ENCODE measurements at places on chromosomes 5 and 9.

DNA sequence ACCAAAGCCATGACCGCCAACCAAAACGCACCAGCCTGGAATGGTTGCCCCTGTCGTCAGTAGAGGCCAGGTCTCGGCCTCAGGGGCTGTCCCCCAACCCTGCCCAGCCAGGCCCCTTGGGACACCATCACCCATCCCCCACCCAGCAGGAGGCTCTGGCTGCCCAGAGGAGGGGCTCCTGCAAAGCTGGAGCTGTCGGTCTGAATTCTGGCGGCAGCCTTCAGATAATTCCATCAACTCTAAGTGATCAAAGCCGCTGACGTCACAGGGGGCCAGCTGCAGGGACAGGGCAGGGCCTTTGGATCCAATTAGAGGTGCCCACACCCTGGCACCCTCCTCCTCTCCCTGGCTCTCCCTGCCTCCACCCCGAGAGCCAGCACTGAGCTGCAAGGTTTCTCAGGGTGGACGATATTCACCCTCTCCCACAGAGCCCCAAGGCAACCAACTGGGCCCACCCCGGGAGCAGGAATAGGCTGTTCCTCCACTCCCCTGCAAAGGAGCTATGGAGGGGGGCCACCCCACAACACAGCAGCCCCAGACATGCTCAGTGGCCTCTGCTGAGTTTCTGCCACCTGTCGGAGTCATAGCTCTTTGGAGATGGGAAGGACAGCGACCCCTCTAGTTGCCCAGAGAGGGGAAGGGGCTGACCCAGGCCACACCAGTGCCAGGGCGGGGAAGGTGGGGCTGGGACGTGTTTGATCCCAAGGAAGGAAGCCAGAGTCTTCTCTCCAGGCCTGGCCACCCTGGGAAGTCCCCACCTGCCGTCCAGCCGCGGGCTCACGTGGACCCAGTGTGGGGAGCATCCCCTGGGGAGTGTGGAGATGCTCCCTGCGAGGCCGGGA is 78.4 kb downstream of the NTNG2 start:
- DNase-seq, result no peak

DNA sequence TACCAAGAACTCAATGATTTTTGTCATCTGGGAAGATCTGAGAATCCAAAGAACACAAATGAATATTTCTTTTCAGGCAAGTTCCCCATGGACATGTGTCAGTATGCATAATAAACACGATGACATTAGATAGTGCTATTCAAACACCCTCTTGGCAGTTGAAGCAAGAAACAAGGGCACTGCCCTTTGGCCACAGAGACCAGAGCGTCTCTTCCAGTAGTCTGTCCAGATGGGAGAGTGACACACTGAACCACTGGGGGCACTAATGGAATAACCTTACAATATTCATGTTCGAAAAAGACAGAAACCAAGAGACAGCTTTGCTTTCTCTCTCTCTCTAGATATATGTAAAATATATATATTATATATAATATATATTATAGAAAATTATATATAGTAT is 301.9 kb downstream of the CTNND2 start:
- no peak for DNase-seq

- no peak for DNase-seq
These were observed 9.5 kb downstream of the FBXO10 start for GRCh38 chr9:37566716-37567115.

DNA sequence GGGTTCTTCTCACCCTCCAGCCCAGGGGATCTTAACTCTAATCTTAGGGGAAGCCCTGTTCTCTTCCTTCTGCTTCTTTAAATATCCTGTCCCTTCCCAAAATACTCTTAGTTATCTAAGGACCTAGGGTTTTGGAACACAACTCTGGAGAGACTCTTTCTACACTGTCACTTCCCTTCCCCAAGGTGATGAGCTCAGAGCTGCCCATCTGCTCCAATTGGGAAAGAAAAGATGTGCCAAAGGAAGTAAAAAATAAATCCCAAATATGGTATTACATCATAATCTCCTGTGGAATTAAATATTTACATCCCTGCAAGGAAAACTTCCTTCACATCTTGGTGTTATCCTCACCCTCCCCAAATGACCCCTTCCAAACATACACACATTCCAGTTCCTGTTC is 291.2 kb downstream of the EPB41L4A start:
- DNase-seq, result no peak

DNA sequence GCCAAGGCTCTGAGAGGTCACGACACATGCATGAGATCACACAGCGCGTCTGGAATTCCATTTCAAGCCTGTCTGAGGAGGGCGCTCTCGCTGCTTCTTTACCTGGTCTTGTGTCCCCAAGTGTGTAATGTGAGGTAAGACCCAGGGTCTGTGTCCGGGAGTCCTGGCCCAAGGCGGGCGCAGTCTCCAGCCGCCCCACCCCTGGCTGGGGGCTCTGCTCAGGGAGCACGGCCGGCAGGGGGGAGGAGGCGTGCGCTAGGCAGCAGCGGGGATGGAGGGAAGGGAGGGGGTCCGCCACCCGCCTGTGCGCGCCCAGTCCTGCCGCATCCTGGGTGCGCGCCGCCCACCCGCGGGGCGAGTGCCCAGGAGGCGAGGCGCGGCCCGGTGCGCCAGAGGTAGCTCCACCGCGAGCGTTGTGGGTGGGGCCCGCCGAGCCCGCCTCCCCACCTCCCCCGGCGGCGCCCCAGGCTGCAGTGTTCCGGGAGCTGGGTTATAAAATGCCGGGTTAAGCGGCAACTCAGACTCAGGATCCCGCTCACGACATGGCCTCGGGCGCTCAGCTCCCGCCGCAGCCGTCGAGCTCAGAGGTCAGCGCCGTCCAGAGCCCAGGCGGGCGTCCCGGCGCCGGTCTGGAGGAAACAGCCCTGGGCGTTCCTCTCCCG is at the start of gene CCNI2:
CCNI2 (plus strand) TSS at position 473 of the 662 bp plus-strand sequence; CDS start at position 543, 70 bp downstream.
- peak; percentile 66 for DNase-seq

DNA sequence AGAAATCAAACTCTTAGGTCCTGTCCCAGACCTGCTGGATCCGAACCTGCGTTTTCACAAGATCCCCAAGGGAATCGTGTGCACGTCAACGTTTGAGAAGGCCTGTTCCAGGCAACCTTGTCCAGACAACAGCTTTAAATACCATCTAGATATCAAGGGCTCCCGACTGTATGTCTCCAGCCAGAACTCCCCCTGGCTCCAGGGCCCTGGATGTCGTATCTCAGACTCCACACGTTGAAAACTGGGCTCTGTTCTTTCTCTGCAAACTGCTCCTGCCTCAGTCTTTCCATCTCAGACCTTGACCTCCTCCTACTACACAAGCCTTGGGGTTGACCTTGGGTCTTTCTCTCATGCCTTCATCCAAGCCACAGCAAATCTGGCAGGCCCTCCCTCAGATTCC is 5.8 kb upstream of the ENG start:
- DNase-seq, result no peak

- no peak for DNase-seq
These were observed 5.4 kb downstream of the GDA start for GRCh38 chr9:72154468-72155285.

GRCh38 chr5:151956725-151957124 is 32.1 kb upstream of the GLRA1 start:
- DNase-seq, result no peak

GRCh38 chr9:133009906-133010582 is 20.8 kb upstream of the GTF3C5 start:
- no peak for DNase-seq

DNA sequence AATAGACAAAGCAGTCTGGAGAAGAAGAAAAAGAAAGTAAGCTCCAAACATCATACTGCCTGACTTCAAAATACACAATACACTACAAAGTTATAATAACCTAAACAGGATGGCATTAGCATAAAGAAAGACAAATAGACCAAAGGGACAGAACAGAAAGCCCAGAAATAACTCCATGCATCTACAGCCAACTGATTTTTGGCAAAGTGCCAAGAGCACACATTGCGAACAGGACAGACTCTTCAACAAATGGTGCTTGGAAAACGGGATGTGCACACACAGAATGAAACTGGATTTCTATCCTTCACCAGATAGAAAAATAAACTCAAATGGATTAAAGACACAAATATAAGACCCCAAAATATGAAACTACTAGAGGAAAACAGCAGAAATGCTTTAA is 66.6 kb upstream of the SPATA31E1 start:
- no peak for DNase-seq

DNA sequence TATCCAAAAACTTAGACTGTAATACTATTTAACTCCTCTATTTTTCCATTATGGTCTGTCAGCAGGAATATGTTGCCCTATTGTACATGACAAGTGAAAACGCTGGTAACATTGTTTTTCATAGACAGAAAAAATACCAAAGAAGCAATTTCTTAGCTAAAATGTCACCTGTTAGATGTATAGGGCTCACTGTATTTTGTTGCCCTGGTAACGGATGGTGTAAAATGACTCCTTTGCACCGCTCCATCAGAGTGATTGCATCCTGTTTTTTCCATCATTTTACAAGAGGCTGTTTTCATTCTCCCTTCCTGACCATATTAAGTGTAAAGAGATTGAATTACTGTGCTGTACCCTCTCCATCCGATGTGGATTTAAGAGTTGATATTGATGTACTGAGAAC is 460.1 kb upstream of the TLE4 start:
- DNase-seq, result no peak

DNA sequence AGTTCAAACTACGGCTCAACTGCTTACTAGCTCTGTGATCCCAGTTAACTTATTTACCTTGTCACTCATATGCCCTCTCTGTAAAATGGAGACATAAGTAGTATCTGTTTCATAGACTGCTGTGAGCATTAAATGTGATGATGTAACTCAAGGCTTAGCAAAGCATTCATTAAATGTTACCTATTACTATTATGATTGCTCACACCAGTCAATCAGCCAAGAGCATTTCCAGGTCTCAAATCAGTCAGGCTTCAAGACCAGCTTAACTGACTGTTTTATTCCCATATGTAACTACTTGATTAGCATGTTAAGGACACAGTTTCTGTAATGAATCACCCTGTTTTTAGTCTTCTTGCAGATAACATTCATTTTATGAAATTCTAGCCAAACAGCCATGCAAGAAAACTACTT is 413.3 kb downstream of the MLLT3 start:
- DNase-seq, result no peak

- DNase-seq, result no peak
These were observed 567.6 kb upstream of the ADAMTS16 start for GRCh38 chr5:4572311-4573100.

- DNase-seq, result no peak
These were observed 166.2 kb downstream of the NTRK2 start for GRCh38 chr9:84835745-84836144.

GRCh38 chr9:82281066-82281465 is 292.5 kb downstream of the SPATA31D1 start:
- DNase-seq, result no peak

- no peak for DNase-seq
These were observed 213.0 kb upstream of the TARS1 start for GRCh38 chr5:33227746-33228145.

DNA sequence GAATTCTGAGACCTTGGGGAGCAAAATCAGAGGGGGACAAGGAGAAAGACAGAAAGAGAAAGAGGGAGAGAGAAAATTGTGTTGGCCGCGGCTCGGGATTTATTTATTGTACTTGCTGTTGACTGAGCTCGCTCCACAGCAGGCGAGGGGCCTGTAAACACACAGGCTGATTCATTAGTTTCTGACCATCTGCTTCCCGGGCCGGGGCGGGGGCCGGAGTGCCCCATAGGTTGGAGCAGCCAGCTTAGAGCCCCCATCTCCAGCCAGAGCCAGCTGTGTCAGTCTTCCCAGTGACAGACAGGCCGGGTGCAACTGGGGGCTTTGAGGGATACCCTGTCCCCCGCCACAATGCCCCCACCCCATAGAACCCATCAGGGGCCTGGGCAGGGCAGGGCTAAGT is 30.9 kb downstream of the NTNG2 start:
- no peak for DNase-seq

DNA sequence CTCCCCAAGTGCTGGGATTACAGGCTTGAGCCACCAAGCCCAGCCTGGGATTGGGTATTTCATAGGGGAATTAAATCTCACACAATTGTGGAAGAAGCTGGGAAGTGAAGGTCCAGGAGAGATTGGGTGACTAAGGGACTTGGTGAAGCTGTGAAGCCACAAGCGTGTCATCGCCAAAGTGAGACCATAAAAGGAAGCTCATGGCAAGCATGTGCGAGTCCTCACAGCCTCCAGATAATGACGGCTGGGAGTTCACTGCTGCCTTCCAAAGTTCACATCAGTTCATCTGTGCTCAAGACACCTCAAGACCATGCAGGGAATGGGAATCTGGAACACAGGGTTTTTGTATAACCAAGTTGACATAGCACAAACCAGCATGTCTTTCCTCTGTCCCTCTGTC is 210.6 kb downstream of the MARCHF11 start:
- DNase-seq, result no peak

- DNase-seq, result no peak
These were observed 64.5 kb downstream of the C9orf152 start for GRCh38 chr9:110143485-110143884.

DNA sequence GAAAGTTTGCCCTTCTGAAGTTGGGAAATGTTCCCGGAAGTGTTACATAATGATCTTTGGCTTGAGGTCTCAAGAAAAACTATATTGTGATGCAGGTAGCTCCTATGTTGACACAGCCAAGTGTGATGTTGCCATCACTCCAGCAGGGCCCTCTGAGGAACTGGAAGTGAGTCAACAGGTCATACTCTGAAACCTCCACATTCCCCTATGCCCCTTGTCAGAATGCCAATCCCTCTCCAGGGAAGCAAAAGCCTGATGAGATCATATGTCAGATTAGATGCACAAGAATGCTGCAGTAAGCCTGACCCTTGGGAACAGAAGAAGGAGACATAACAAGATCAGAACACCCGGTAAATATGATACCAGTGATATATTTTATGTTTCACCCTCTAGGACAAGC is 66.8 kb upstream of the ITGA2 start:
- DNase-seq, result no peak

- DNase-seq, result no peak
These were observed 93.5 kb upstream of the SHB start for GRCh38 chr9:38162332-38163211.

DNA sequence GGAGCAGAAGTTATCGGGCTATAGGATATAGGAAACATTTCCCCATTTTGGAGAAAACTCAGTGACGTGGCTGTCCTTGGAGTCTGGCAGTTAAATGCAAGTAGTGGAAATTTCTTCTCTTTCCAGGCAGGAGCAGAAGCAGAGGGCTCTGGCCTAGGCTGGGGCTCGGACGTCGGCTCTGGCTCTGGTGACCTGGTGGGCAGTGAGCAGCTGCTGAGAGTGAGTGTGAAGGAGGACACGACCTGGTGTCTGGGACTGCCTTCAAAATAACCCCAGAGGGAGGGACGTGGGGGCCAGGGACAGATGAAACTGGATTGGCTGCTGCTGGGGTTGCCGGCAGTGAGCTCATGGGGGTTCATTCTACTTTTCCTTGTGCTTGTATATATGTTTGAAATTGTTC is 79.5 kb downstream of the COL15A1 start:
- DNase-seq, result no peak

- no peak for DNase-seq
These were observed 103.8 kb downstream of the MAP1B start for GRCh38 chr5:72210888-72211678.

GRCh38 chr5:1055896-1056610 is 47.5 kb downstream of the NKD2 start:
- no peak for DNase-seq

- no peak for DNase-seq
These were observed 3.1 kb downstream of the URM1 start for GRCh38 chr9:128374221-128374675.

- no peak for DNase-seq
These were observed 64.3 kb downstream of the ANGPTL2 start for GRCh38 chr9:127058011-127058644.

Data from T-helper 17 cell (primary cell).